ENCODE measurements at places on chromosomes 13 and 19.

GRCh38 chr13:50291611-50292010, 276.4 kb downstream of the KCNRG start:
- H3K4me1 ChIP-seq: no peaks in the 10 kb centered on the region
- H3K36me3 ChIP-seq: no peaks in the 10 kb centered on the region
- no peaks in the 10 kb centered on the region for H3K27me3 ChIP-seq

DNA sequence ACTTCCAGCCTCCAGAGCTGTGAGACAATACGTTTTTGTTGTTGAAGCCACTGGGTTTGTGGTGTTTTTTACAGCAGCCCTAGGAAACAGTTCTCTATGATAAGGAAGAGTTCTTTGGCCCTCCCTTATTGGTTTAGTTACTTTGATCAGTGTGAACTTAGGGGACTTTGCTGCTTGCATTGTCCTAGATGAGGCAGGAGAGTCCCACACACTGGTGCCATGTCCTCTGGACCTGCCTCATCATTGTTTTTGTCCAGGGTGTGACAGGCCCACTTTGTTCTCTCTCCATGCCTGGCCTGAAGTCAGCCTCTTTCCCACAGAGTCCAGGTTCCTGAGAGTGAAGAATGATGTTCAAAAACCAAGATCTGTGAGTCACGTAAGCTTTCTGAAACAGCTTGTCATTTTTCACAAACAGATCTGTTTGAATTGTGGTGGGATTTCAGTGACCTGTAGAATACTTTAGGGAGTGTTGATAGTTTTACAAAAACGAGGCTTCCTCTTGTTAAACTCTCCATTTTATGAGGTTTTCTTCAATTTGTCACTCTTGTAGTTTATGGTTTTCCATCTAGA, 63.8 kb downstream of the ING1 start:
- DNase-seq: no peak
- no peaks in the 10 kb centered on the region for H3K36me3 ChIP-seq
- no peaks in the 10 kb centered on the region for H3K27me3 ChIP-seq
- H3K27ac ChIP-seq: no peak overlapping the region
- no peaks in the 10 kb centered on the region for H3K4me1 ChIP-seq

- no peak for DNase-seq
- no peaks in the 10 kb centered on the region for H3K4me1 ChIP-seq
- no peaks in the 10 kb centered on the region for H3K36me3 ChIP-seq
- no peaks in the 10 kb centered on the region for H3K27me3 ChIP-seq
- H3K4me3 ChIP-seq: no peak overlapping the region
Measured at GRCh38 chr13:21948769-21949474, 278.0 kb downstream of the FGF9 start.

DNA sequence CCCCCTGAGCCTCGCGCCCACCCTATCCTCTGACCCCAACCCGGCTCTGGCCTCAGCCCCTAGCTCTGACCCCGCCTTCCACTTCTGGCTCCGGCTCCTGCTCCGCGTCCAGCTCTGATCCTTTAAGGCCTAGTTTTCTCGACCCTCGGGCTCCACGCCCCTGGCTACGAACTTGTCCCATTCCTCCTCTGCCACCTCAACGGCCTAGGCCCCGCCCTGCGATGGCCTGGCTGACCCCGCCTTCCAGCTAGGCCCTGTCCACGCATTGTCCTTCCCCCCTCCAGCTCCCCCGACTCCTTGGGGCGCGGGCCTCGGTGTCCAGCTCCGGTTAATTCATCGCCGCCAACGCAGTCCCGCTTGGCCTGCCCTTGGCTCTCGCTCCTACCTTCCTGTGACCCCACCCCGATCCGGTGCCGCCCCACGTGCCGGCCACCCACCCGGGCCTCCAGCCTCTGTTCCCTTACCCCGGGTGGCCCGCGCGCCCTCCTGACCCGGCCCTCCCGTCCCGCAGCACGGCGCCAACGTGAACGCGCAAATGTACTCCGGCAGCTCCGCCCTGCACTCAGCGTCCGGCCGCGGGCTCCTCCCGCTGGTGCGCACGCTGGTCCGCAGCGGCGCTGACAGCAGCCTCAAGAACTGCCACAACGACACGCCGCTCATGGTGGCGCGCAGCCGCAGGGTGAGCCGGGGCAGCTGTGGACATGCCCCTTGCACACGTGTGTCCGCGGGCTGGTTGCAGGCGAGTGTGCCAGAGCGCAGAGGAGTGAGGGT, 9.4 kb downstream of the BCL3 start:
- H3K4me3 ChIP-seq: no peak overlapping the region
- DNase-seq: peak; percentile 67
- H3K27me3 ChIP-seq: no peaks in the 10 kb centered on the region
- peaks cover 35% of the 10 kb centered on the region for H3K4me1 ChIP-seq
- no peaks in the 10 kb centered on the region for H3K36me3 ChIP-seq

DNA sequence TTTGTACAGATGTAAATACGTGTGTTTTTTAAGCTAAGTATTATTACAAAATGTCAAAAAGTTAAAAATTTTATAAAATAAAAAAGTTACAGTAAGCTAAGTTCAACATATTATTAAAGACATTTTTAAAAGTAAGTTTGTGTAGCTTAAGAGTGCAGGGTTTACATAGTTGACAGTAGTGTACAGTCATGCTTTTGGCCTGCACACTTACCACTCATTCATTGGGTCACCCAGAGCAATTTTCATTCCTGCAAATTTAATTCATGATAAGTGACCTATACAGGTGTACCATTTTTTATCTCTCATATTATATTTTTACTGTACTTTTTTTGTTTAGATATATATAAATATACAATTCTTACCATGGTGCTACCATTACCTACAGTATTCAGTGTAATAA, 769.9 kb upstream of the SLITRK6 start:
- no peaks in the 10 kb centered on the region for H3K4me1 ChIP-seq
- no peaks in the 10 kb centered on the region for H3K27me3 ChIP-seq
- H3K4me3 ChIP-seq: no peak overlapping the region
- DNase-seq: no peak
- no peaks in the 10 kb centered on the region for H3K36me3 ChIP-seq
- H3K27ac ChIP-seq: no peak overlapping the region

- H3K27ac ChIP-seq: no peak overlapping the region
- no peak overlapping the region for H3K4me3 ChIP-seq
- H3K27me3 ChIP-seq: peaks cover 88% of the 10 kb centered on the region
- no peaks in the 10 kb centered on the region for H3K36me3 ChIP-seq
Measured at GRCh38 chr13:112065867-112066623, 904 bp upstream of the SOX1 start.

- no peak overlapping the region for H3K4me3 ChIP-seq
- H3K27me3 ChIP-seq: no peaks in the 10 kb centered on the region
Measured at GRCh38 chr19:17294051-17294891, 9.0 kb downstream of the ABHD8 start.
